Liver (tissue), 10 donors: ENCODE measurements at places on chromosomes 5 and 9. TPM values are rescaled to one million over a fixed set of nuclear protein-coding genes. Genes with fewer than 3 reads are reported as not detected.

DNA sequence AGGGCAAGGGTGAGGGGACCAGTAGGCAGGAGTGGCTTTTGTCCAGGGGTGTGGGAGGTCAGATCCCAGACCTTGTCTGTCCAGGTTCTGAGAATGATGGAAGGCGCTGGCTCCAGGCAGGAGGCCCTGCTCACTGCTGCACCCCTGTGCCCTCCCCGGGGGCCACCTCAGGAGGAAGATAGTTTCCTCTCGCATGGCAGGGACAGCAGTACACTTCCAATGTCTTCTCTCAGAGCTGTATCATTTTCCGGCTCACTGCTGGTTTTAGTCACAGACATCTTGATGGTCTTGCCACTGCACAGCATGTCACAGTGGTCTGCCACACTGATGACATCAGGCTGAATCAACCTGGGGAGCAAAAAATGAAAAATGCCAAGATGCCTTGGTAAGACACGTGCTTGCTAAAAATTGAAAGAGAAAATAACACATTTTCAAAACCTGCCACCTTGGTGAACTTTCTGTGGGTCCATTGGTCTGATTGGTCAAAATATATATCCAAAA, 3.3 kb upstream of the SLC6A3 start:
- DNase-seq, result no peak
- no peak overlapping the region for H3K27ac ChIP-seq
- H3K4me3 ChIP-seq, result no peak overlapping the region
- H3K36me3 ChIP-seq, result no peaks in the 10 kb centered on the region

DNA sequence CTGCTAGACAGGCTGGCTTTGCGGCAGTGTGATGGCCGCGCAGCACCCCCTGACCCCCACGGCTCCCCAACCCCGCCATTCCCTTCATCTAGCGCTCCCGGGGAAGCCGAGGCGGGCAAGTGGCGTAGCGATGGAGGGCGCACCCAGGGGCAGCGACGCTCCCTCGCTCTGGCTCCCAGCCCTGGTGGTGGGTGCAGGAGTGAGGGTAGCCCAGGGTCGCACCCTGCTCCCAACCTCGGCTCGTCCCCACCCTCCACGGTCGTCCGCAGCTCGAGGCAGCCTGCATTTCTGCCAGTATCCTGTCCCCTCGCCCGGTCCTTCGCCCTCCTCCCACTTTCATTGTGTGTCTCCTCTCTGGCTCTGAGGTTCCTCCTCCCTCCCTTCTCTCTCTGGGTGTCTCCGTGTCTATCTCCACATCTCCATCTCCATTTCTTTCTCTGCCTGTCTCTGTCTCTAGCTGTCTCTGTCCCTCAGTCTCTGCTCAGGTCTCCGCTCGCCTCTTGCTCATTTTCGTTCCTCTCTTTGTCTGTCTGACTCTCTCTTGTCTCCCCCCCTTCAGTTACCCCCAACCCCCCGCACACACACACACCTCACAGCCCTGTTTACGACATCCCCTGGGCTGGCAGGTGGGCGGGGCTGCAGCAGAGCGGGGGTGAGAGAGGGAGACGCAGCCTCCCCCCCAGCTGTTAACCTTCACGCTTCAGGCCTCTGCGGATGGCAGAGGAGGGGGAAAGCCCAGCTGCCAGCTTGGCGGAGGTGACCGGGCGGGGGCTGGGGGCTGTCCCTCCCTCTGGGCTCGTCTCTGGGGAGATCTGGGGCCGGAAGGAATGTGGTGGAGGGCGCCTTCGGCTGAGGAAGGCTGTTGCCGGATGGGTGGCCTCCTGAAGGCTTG, 48.7 kb upstream of the PSD2 start:
- H3K27ac ChIP-seq, result peak overlapping the region; percentile 66
- no peaks in the 10 kb centered on the region for H3K36me3 ChIP-seq
- no peak for DNase-seq
- peaks cover 20% of the 10 kb centered on the region for H3K4me1 ChIP-seq
- H3K27me3 ChIP-seq, result no peaks in the 10 kb centered on the region
- H3K4me3 ChIP-seq, result peak overlapping the region; percentile 54

DNA sequence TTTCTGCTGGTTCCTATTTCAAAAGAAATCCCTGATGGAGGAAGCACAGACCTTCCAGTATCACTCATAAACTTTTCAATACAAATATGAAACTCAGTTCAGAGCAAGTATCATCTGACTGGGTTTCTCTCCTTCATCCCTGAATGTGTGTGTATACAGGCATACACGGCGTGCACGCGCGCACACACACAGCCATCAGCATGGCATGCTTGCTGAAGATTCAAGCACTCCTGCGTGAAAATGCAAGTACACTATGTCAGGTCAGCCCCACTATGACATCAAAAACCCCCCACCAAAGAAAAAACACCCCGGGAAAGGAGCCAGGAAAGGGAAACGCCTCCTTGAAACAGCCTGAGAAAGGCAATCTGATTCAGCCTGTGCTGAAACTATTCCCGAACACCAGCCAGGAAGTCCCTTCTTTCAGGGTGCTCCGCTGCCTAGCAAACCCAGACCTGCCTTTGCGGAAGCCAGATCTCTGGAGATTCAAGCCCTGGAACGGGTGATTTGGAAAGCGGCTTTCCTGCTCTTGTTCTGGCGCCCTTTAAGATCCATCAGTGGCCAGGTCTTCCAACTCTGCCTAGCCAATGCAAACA, 831 bp downstream of the KLHL3 start:
- no peaks in the 10 kb centered on the region for H3K27me3 ChIP-seq
- H3K36me3 ChIP-seq, result no peaks in the 10 kb centered on the region
- peak overlapping the region; percentile 29 for H3K4me3 ChIP-seq
- H3K27ac ChIP-seq, result peak overlapping the region; percentile 70
- DNase-seq, result no peak
- H3K4me1 ChIP-seq, result no peaks in the 10 kb centered on the region

DNA sequence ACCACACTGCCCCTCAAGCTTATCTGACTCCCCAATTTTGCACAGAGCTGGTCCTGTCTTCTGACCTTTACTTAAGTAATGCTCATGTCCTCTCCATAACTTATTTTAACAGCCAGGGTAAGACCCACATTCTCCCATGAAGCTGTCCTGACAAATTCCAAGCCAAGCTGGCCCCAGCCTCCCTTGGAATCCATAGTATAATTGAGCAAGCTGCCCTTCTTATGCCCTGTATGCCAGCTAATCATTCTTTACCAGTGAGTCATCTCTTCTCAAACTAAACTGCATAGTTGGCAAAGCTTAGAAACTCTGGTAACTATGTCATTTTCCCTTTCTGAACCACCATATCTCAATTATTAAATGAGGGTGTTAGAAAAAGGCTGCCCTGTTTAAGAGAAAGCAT, 92.4 kb downstream of the NFIB start:
- no peak overlapping the region for H3K4me3 ChIP-seq
- H3K27me3 ChIP-seq, result no peaks in the 10 kb centered on the region
- H3K4me1 ChIP-seq, result peaks cover 11% of the 10 kb centered on the region
- H3K27ac ChIP-seq, result no peak overlapping the region

DNA sequence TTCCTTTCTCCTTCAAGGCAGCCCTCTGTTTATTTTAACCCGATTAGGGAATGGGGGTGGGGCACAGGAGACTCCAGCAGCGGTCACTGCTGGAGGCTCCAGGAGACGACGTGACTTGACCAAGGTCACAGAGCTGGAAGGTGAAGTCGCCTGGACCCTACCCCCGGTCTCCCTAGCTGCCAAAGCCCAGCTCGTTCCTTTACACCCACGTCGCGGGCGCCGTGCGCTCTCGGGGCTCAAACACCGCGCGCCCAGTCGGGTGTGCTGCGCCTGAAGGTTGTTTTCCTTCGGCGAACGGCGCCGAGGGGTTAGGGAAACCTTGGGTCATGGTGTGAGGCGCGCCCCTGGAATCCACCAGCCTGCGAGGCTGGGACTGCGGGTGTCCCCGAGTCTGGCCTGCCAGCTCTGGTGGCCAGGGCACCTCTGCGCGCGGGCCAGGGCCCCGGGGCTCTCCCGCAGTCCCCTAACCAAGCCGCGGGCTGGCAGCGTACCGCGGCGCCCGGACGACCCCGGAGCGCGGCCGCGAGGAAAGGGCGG, 747 bp upstream of the UNC5A start:
- no peak overlapping the region for H3K27ac ChIP-seq
- H3K4me3 ChIP-seq, result no peak overlapping the region
- H3K27me3 ChIP-seq, result peaks cover 5% of the 10 kb centered on the region
- DNase-seq, result no peak

DNA sequence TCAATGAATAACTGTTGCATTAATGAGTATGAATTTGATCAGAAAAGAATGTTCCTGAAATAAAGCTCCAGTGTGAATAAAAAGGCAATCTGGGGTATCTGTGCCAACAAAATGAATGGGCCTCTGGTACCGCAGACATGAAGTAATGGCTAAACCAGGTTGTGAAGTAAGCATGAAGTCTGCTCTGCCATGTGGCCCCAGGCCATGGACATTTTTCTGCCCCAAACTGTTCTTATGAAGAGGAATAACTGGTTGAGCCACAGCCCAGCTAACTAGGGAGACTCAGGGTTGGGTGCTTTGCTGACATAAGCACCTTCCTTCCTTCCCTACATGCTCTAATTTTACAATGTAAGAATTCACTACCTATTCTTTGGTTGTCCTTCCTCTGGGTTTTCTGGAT, 147.4 kb upstream of the LRRTM2 start:
- no peak overlapping the region for H3K4me3 ChIP-seq
- H3K27ac ChIP-seq, result no peak overlapping the region
- no peak for DNase-seq
- H3K36me3 ChIP-seq, result peaks cover 7% of the 10 kb centered on the region
- no peaks in the 10 kb centered on the region for H3K27me3 ChIP-seq

GRCh38 chr9:92407818-92408217, 3.4 kb upstream of the OGN start:
- H3K4me1 ChIP-seq, result no peaks in the 10 kb centered on the region
- no peak for DNase-seq
- H3K27me3 ChIP-seq, result no peaks in the 10 kb centered on the region
- no peak overlapping the region for H3K4me3 ChIP-seq
- H3K36me3 ChIP-seq, result no peaks in the 10 kb centered on the region

- H3K36me3 ChIP-seq, result no peaks in the 10 kb centered on the region
- H3K27me3 ChIP-seq, result peaks cover 9% of the 10 kb centered on the region
- no peak for DNase-seq
- no peak overlapping the region for H3K4me3 ChIP-seq
These were observed 17.3 kb upstream of the MSX2 start for GRCh38 chr5:174706997-174707572.

- H3K4me3 ChIP-seq, result no peak overlapping the region
- H3K36me3 ChIP-seq, result no peaks in the 10 kb centered on the region
- no peaks in the 10 kb centered on the region for H3K27me3 ChIP-seq
- H3K4me1 ChIP-seq, result no peaks in the 10 kb centered on the region
- no peak for DNase-seq
These were observed 19.7 kb downstream of the GLRA1 start for GRCh38 chr5:151904909-151905308.

DNA sequence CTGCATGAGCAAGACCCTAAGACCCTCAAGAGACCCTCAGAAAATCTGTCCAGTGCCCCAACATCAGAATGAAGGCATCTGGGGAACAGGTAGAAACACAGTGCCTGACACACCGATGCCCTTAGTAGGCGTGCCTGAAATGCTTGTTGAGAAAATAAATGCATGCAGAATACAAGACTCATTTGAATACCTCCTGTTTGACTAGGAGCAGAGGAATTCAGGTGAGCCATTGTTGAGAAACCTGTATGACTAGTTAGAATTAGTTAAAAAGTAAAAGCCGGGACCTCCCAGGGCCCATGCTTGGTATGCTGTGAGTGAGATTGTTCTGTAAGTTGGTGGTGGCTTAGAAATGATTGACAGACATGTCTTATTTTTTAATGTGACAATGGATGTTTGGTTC, 55.0 kb downstream of the WWC1 start:
- no peak overlapping the region for H3K27ac ChIP-seq
- H3K4me3 ChIP-seq, result no peak overlapping the region
- no peak for DNase-seq
- peaks cover 7% of the 10 kb centered on the region for H3K4me1 ChIP-seq
- no peaks in the 10 kb centered on the region for H3K36me3 ChIP-seq

DNA sequence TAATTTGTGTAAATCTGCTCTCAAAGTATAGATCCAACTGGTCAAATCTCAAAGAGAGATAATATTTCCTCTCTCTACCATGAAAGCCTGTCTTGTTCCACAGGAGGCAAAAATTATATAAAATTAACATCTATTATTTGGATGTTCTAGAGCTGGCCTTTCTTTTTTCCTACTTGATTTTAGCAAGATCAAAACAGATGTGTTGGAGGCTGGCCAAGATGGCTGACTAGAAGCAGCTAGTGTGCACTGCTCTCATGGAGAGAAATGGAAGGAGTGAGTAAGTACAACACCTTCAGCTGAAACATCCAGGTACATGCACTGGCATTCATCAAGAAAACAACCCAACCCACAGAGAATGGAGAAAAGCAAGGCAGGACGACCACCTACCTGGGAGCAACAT, 298.6 kb upstream of the SLC24A2 start:
- H3K4me3 ChIP-seq, result no peak overlapping the region
- no peaks in the 10 kb centered on the region for H3K27me3 ChIP-seq
- H3K27ac ChIP-seq, result no peak overlapping the region
- no peaks in the 10 kb centered on the region for H3K4me1 ChIP-seq
- no peak for DNase-seq

DNA sequence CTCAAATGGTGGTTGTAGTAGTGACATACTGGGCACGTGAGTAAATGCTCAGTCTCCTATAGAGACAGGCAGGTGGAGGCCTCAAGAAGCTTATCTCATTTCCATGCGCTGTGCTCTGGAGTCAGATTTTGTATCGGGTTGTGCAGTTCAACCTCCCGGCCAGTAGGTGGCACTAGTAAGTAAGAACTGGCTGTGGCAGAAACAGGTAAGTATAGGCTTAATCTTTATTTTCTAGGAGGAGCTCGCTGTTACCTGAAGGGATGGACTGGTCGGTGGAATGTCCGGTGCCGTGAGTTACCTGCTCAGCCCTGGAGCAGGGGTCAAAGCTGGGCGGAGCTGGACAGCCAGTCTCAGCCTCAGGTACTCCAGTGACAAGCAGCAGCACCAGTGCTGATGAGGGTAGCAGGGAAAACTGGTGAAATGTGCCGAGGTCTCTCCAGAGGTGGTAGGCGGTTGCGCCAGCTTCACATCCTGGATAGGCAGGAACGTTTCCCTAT, 880.1 kb upstream of the SEMA6A start:
- peak; percentile 64 for DNase-seq
- no peak overlapping the region for H3K27ac ChIP-seq
- peak overlapping the region; percentile 40 for H3K4me3 ChIP-seq
- no peaks in the 10 kb centered on the region for H3K27me3 ChIP-seq

The TSSK1B gene
- not detected for total RNA-seq

The SPATA31C1 gene
- total RNA-seq, result 0.05 TPM

The PKD2L2 gene
- 0.08 TPM for total RNA-seq

The SVEP1 gene
- 7.5 TPM for total RNA-seq

The BSPRY gene
- total RNA-seq, result 0.50 TPM

The HCN1 gene
- not detected for total RNA-seq

The HTR4 gene
- total RNA-seq, result 2.4 TPM
